ENCODE measurements at places on chromosomes 2 and 18.

DNA sequence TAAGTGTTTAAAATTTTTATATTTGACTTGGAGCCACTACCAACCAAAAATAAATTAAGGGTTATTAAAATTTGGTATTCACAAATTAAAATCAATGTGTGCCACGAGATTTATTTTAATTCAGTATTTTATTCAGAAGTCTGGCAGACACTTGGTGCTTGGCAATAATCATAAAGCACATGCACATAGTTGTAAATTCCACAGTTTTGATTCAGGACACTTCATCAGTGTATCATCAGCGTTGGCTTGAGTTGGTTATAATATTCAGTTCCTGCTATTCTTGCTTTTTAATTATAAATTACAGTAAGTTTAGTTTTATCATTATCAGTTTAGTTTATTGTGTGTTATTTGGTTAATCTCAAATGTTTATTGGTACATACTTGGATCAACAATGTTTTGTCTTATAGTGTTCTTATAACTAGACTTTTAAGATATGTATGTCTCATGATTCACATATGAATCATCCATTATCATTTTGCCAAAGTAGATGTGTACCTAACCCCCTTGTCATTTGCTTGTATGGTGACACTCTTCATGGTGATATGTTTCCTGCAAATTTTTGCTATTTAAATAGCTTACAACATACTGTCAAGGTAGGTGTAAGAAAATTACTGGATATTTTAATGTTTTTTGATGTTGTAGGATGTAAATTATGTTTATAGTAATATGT is 237.9 kb downstream of the BABAM2 start:
- DNase-seq = no peak

- no peak for DNase-seq
Measured at GRCh38 chr2:6999211-6999877, 82.1 kb downstream of the RNF144A start.

DNA sequence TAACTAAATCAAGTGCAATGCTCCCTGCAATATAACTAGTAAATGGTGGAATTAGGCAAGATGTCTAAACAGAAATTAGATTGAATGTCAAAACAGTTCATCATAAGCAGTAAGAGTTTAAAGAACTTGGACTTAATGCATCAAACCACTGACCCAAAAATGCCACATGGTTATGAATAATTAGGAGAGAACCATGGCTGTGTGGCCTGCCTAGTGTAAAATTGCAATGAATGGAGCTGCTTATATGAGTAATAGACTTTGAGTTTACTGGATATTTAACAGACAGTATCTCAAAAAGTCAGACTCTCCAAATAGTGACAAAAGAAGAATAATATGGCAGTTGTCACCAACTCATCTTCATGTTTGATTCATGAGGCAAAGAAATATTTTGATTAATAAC is 101.6 kb upstream of the COL5A2 start:
- no peak for DNase-seq

GRCh38 chr2:156982615-156983014 is 274.9 kb upstream of the GALNT5 start:
- no peak for DNase-seq

GRCh38 chr18:10162340-10162739 is 248.5 kb downstream of the VAPA start:
- no peak for DNase-seq

GRCh38 chr2:148814143-148814859 is 60.7 kb upstream of the KIF5C start:
- no peak for DNase-seq

DNA sequence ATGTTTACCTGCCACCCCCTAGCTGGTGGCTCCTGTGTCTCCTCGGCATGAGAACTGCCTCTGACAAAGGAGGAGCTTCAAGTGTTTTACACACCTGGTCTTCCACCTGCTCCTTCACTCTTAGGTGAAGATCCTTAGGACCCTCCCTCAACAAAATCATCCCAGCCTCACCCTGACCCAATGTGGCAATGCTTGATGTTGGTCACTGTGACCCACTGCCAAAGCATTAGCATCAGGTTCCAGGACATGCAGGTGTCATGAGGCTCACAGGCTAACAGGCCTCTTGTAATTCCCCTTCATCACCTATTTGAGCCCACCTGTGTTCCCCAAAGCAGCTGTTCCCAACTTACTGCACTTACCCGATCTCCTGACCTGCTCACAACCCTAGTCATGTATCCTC is 9.8 kb downstream of the FZD5 start:
- no peak for DNase-seq

GRCh38 chr2:181656450-181657291 is at the start of gene CERKL:
CERKL (minus strand) TSS chr2:181657105; CDS start chr2:181657006, 99 bp downstream.
- DNase-seq = no peak

- DNase-seq = no peak
Measured at GRCh38 chr2:232879618-232880494, 9.8 kb downstream of the SNORC start.

- no peak for DNase-seq
Measured at GRCh38 chr2:191728750-191729624, 51.1 kb downstream of the NABP1 start.

GRCh38 chr2:164911832-164912231 is 43.5 kb downstream of the SLC38A11 start:
- DNase-seq = no peak

DNA sequence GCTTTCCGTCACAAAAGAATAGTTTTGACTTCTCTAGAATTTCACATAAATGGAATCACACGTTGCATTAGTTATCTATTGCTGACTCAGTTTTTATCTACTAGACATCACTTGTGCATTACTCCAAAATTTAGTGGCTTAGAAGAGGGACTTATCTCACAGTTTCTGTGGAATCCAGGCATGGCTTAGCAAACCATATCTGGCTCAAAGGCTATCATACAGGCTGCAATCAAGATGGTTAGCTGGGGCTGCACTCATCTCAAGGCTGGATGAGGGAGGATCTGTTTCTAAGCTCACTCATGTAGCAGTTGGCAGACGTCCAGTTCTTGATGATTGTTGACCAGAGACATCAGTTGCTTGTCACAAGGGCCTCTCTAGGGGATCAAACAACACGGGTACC is 6.6 kb upstream of the DSC3 start:
- no peak for DNase-seq

GRCh38 chr18:70709144-70709543 is 420.3 kb downstream of the SOCS6 start:
- DNase-seq = no peak

GRCh38 chr2:27833931-27834330 is 56.3 kb downstream of the RBKS start:
- DNase-seq = no peak

DNA sequence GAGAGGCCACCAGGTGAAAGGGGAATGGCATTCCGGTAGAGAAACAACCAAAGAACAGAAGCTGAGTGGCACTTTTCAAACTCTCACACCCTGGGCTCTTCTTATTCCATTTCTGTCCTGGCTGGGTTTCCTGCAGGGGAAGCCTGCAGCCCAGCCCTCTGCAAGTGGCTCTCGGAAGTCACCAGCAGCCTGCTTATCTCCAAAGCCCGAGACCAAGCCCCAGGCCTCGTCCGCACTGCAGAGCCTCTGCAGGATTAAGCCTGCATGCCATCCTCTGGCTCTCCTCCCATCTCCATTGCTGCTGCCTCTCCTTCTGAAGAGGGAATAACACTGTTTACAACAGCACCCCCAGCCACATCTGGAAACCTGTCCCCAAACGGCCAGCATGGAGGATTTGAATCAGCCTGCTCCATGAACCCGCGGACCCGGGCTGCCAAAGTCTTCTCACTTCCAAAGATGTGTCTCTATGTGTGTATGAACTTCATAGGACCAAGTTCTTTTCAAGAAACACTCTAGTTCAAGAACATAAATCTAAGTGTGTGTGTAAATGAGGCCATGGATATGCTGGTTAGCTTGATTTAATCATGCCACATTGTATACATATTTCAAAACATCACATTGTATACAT is 54.2 kb downstream of the DIPK1C start:
- DNase-seq = no peak

DNA sequence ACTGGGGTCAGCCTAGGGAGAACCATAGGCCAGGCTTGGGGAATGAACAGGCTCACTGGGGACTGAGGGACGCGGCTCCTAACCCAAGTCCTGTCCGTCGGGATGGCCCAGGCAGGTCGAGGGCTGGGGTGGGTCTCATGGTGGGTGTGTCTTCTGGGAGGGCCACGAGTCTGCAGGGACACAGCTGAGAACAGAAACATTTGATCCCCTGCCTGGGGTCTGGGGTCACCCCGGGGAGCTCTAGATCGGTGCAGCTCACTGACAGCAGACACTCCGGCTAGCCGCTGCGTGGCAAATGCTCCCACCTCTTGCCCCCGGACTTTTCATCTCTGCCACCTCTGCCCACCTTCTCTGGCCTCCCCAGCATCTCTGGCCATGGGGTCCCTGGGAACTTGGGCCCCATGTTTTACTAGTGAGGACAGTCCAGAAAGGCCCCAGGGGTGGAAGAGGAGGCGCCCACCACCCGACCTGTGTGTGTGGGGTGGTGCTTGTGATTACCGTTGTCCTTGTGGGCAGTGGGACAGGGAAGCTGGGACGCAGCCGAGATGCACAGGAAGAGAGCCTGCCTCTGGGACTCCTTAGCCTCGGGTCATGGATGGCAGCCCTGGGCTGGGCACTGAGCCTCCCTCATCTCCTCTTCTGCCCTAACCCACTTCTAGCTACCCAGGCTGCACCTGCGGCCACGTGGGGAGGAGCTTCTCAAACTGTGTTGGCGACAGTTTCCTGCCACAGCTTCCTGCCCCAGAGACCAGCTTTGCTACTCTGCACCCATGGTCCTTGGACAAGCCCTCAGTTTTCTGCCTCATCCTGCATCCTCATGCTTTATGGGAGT is 4.9 kb downstream of the ZAP70 start:
- peak; percentile 53 for DNase-seq

DNA sequence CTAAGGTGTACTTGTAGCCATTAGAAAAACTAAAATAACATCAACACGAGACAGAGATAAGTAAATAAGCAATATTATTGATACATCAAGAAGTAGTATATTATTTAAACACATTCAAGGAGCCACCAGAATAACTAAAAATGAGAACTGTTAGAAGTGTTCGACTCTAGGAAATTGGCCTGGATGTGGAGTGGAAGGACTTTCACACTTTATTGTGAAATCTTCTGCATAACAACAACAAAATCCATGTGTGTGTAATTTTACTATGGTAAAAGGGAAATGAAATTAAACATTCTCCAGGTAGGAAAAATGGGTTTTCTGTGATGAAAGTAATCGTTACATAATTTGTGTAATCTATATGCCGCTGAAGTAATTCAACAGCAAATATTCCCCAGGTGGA is 96.3 kb upstream of the RNF152 start:
- DNase-seq = no peak

- DNase-seq = no peak
Measured at GRCh38 chr18:2423761-2424160, 147.5 kb downstream of the METTL4 start.

DNA sequence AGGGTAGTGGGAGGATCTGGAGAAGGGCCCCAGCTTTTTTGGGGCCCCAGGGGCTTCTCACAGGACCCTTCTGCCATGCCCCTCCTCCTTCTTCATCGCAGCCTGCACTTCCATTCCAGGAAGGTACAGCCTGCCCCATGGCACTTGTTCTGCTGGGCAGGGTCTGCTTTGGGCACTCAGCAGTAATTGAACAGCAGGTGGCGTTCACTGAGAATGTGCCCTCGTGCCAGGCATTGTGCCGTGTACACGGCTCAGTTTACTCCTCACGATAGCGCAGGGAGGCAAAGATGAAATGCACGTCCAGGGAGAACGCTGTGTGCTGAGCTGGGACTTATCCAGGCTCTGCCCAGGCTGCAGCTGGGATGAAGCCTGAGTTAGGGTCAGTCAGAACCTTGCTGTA is 54.8 kb upstream of the ASB18 start:
- DNase-seq = no peak

- DNase-seq = no peak
Measured at GRCh38 chr18:10088734-10089133, 174.9 kb downstream of the VAPA start.

- DNase-seq = no peak
Measured at GRCh38 chr2:191030521-191031154, 16.7 kb upstream of the STAT1 start.

- no peak for DNase-seq
Measured at GRCh38 chr2:81304154-81304830, 999.7 kb upstream of the LRRTM1 start.

DNA sequence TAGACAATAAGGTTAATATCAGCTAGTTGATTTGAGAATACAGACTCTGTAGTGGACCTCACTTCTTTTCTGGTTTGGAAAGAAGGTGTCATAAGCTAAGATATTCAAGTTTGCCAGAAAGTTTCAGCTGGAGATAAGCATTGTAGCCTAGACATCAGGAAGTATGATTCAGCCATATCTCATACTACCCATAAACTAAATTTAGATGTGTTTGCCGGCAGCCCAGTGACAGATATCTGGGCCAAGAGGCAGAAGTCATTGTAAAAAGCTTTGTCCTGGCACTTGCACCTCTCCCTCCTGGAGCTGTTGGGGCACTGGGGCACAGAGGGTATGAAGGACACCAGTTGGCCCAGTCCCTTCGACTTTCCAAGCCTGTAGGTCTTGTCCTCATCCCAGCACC is 128.0 kb downstream of the EPHA4 start:
- no peak for DNase-seq

DNA sequence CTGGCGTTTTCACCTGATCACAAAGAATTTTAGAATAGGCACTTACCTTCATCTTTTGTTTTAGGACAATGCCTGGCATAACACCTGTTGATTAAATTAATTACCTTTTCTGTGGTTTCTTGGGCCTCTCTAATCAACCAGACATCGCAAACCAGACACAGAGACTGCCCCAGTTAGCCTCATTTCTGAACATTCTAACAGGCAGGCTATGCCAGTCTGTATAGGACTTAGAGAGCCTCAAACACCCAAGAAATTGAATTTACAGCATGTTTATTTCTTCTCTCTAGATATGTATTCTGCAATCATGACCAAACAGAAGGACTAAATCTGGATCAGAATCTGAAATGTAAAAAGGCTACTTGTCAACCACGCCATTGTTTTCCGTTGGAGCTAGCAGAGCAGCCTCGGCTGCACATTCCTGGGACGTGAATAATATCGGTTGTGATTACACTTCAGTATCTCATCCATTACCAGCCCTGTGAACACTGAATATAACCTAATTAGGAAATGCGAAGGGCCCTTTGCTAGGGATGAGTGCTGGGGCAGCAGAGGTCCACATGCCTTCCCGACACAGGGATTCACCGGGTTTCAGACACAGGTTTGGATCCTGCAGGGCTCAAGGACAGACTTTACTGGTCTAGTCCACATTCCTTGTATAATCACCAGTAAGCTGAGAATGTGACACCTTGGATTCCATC is 17.5 kb upstream of the CDC42EP3 start:
- DNase-seq = no peak

- no peak for DNase-seq
Measured at GRCh38 chr2:46818141-46818621, 97.4 kb downstream of the MCFD2 start.

- no peak for DNase-seq
Measured at GRCh38 chr2:173750831-173751230, 214.3 kb downstream of the SP3 start.

DNA sequence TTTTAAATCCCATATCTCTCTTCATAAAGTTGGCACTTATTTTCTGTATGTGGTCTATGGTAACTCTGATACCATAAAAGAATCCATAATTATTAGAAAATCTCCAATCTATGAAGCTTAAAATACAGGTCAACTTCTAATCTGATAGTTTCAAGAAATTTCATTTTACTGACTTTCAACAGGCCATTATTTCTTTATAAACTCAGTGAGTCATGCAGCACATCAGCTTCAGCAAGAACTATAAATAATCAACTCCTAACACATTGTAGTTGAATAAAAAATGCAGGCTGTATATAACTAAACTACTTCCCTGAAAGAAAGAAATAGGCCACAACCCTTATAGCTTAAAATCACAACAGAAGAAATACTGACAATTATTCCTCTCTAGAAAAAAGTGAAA is 204.3 kb upstream of the CCDC150 start:
- DNase-seq = no peak

GRCh38 chr2:178523596-178524134 is 43.4 kb downstream of the PLEKHA3 start:
- DNase-seq = no peak
